ENCODE measurements at places on chromosomes 3 and 15. TPM values are rescaled to one million over a fixed set of nuclear protein-coding genes. Genes with fewer than 3 reads are reported as not detected.

The TUSC2 gene
- total RNA-seq: 17.9 TPM

- no peak for DNase-seq
- H3K27ac ChIP-seq: no peak overlapping the region
Measured at GRCh38 chr3:66344848-66345578, 124.2 kb downstream of the SLC25A26 start.

The DTX3L gene
- total RNA-seq: 144 TPM

The TGM4 gene
- total RNA-seq: not detected

GRCh38 chr3:114362815-114363214, 69.0 kb downstream of the TIGIT start:
- H3K4me1 ChIP-seq: no peaks in the 10 kb centered on the region
- H3K36me3 ChIP-seq: no peaks in the 10 kb centered on the region
- no peak overlapping the region for H3K4me3 ChIP-seq
- H3K27ac ChIP-seq: no peak overlapping the region
- no peak for DNase-seq
- no peaks in the 10 kb centered on the region for H3K27me3 ChIP-seq

GRCh38 chr15:64004587-64004986, 41.7 kb downstream of the DAPK2 start:
- H3K27me3 ChIP-seq: peaks cover 2% of the 10 kb centered on the region
- no peaks in the 10 kb centered on the region for H3K36me3 ChIP-seq
- no peak for DNase-seq
- no peak overlapping the region for H3K27ac ChIP-seq

DNA sequence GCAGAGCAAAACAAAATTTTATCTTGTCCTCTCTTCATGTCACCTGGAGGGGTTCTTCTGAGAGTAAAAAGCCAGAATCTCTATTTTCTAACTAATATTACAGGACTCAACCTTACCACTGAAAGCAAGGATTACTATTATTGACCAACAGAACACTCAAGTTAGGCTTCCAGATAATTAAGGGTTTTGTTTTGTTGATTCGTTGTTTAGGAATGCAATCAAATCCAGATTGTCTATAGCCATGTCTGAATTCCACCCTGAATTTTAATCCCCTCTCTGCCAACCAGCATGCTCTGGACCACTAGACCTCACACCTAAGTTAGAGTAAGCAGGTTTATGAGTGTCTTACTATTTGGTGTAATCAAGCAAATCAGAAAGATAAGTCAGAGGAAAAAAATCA, 90.7 kb downstream of the PEAK1 start:
- no peaks in the 10 kb centered on the region for H3K4me1 ChIP-seq
- H3K27me3 ChIP-seq: peaks cover under 1% of the 10 kb centered on the region
- H3K4me3 ChIP-seq: no peak overlapping the region
- no peak for DNase-seq

The INKA1 gene
- total RNA-seq: 0.48 TPM

DNA sequence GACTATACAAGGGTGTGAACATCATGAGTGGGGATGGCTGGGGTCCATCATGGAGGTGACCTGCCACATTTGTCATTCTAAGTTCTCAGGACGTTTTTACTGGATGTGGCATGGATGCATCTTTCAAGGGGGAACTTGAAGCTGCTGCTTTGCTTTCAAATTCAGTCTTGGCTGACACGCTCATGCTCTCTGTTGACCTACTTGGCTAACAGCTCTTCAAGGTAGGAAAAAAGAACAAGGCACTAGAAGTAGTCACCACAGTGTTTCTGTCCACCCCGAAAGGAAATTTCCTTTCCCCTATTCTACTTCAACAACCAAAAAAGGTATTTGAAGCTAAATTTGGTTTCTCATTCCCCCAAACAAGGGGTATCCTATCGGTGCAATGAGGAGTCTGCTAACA, 15.0 kb downstream of the STIMATE start:
- H3K36me3 ChIP-seq: peaks cover 33% of the 10 kb centered on the region
- no peak overlapping the region for H3K4me3 ChIP-seq
- no peak for DNase-seq
- H3K27me3 ChIP-seq: no peaks in the 10 kb centered on the region
- no peak overlapping the region for H3K27ac ChIP-seq

- no peaks in the 10 kb centered on the region for H3K36me3 ChIP-seq
- H3K27ac ChIP-seq: no peak overlapping the region
- H3K4me3 ChIP-seq: no peak overlapping the region
- H3K27me3 ChIP-seq: no peaks in the 10 kb centered on the region
- no peaks in the 10 kb centered on the region for H3K4me1 ChIP-seq
Measured at GRCh38 chr3:63654211-63654610, 1.7 kb downstream of the SNTN start.

The CMTM8 gene
- 5.7 TPM for total RNA-seq

The DUOXA1 gene
- total RNA-seq: not detected

The CAV3 gene
- total RNA-seq: not detected

DNA sequence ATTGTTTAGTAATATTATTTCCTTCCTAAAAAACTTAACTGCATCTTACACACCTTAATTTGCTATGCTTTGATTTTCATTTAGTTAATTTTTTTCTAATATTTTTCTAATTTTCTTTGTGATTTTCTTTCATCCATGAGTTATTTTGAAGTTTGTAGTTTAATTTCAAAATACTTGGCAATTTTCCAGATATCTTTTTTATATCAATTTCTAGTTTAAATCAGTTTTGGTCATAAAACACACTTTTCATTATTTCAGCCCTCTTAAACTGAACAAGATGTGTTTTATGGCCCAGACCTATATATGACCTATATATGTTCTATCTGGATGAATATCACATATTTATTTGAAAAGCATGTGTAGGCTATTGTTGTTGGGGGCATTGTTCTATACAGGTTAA, 759.9 kb upstream of the SGO1 start:
- no peaks in the 10 kb centered on the region for H3K4me1 ChIP-seq
- no peak for DNase-seq
- no peak overlapping the region for H3K4me3 ChIP-seq

The C3orf52 gene
- total RNA-seq: 2.6 TPM

GRCh38 chr3:21562243-21562642, 188.8 kb downstream of the ZNF385D start:
- no peaks in the 10 kb centered on the region for H3K27me3 ChIP-seq
- DNase-seq: no peak
- H3K4me1 ChIP-seq: no peaks in the 10 kb centered on the region

GRCh38 chr3:157533298-157534070, 30.3 kb upstream of the VEPH1 start:
- no peaks in the 10 kb centered on the region for H3K4me1 ChIP-seq
- H3K27ac ChIP-seq: no peak overlapping the region
- no peaks in the 10 kb centered on the region for H3K36me3 ChIP-seq
- H3K27me3 ChIP-seq: no peaks in the 10 kb centered on the region
- DNase-seq: no peak

- DNase-seq: no peak
- H3K36me3 ChIP-seq: no peaks in the 10 kb centered on the region
- no peak overlapping the region for H3K27ac ChIP-seq
Measured at GRCh38 chr3:182618981-182619591, 174.2 kb upstream of the ATP11B start.

- H3K36me3 ChIP-seq: no peaks in the 10 kb centered on the region
- no peak for DNase-seq
- H3K4me3 ChIP-seq: no peak overlapping the region
- peaks cover 7% of the 10 kb centered on the region for H3K4me1 ChIP-seq
- H3K27me3 ChIP-seq: peaks cover 11% of the 10 kb centered on the region
- H3K27ac ChIP-seq: no peak overlapping the region
Measured at GRCh38 chr3:128697341-128697740, 28.6 kb upstream of the RAB7A start.

GRCh38 chr3:46934072-46934471, 42.5 kb downstream of the CCDC12 start:
- no peaks in the 10 kb centered on the region for H3K27me3 ChIP-seq
- H3K4me3 ChIP-seq: no peak overlapping the region
- no peak for DNase-seq

- no peaks in the 10 kb centered on the region for H3K4me1 ChIP-seq
- no peaks in the 10 kb centered on the region for H3K36me3 ChIP-seq
- DNase-seq: no peak
- no peak overlapping the region for H3K4me3 ChIP-seq
- no peaks in the 10 kb centered on the region for H3K27me3 ChIP-seq
- no peak overlapping the region for H3K27ac ChIP-seq
Measured at GRCh38 chr3:3356846-3357245, 177.4 kb upstream of the CRBN start.

DNA sequence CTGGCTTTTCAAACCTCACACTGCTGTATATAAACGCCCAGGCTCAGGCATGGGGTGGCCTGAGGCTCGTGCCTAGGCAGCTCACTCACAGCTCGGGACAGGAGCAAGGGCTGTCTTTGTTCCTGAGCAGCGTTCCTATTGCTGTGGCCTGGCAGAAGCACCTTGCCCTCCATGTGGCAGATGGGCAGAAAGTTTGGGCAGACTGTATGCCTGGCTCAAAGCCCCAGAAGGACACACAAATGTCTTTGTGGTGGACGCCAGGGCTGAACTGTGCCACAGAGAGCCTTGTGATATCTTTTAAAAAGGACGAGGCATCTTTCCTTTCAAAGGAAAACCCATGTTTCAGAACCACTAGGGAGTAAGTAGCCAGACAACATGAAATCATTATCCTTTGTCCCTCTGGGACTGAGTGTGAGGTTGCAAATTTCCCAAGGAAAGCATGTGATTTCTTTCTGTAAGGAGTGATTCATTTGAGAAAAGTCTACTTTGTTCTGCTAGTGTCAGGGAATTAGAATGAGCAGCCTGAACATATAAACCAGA, 29.3 kb upstream of the UBE2E1 start:
- H3K4me3 ChIP-seq: no peak overlapping the region
- no peaks in the 10 kb centered on the region for H3K4me1 ChIP-seq
- H3K27ac ChIP-seq: no peak overlapping the region
- H3K36me3 ChIP-seq: no peaks in the 10 kb centered on the region

The PFKFB4 gene
- 33.3 TPM for total RNA-seq

GRCh38 chr15:41125063-41125669, 9.1 kb upstream of the INO80 start:
- H3K4me1 ChIP-seq: peaks cover 9% of the 10 kb centered on the region
- no peak overlapping the region for H3K27ac ChIP-seq
- no peak for DNase-seq
- no peak overlapping the region for H3K4me3 ChIP-seq
- peaks cover 20% of the 10 kb centered on the region for H3K27me3 ChIP-seq

- H3K36me3 ChIP-seq: no peaks in the 10 kb centered on the region
- H3K27ac ChIP-seq: no peak overlapping the region
- no peaks in the 10 kb centered on the region for H3K27me3 ChIP-seq
- DNase-seq: no peak
Measured at GRCh38 chr3:64977308-64978100, 289.7 kb upstream of the ADAMTS9 start.

Measured in activated CD4-positive, alpha-beta memory T cell treated with anti-CD3 and anti-CD28 coated beads, Interleukin-2, amount 10 ng/mL, durations not matched to agents 7 days and 5 days (primary cell).